ENCODE measurements at places on chromosomes 11 and 22.

DNA sequence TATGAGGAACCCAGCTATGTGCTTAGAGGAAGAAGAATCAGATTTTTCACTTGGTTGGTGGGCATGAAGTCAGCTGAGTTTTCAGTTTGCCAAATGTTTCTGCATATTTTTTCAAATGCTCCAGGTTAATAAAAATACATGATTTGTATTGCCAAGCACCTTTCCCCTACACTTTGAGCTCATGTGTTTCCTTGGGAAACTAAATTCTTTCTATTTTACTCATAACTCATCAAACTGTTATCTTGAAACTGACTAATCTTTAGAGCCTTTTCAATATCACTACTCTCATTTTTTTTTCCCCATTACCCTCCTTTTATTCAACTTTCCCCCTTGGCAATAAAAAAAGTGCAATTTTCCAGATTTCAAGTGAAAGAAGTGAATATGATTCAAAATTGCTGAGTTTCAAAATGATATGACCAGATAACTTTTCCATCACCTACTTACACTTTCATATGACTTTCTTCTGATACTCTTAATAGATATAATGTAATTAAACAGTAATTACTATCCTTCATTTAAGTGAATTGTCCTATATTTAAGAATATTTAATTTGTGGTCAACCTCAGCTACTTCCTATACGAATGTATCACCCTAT, 91.9 kb upstream of the SOX6 start:
- DNase-seq: no peak

GRCh38 chr11:11486002-11486401, 133.0 kb upstream of the CSNK2A3 start:
- no peak for DNase-seq

DNA sequence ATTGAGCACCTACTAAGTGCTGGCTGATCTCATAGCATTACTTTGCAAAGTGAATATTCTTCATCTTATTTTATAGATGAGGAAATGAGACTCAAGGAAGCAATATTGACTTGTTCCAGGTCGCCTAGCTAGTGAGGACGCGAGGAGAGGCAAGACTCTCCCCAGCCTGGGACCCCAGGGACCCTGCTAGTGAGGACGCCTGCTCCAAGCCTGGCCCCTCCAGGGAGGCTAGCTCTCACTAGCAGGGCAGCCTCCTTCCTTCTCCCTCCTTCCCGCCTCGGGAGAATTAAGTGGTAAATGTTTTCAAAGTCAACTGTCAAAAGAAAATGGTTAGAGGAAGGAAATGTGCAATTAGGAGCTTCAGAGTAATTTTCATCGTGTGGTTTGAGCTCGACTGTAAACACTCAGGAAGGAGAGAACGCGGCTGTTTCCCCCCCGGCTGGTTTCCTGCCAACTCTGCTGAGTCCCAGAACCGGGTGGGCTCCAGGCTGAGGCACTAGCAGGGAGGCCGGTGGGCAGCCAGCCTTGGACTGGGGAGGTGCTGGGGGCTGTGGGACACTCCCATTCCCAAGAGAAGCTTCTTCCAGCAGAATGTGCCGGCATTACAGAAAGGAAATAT, 17.9 kb downstream of the MYEOV start:
- no peak for DNase-seq

DNA sequence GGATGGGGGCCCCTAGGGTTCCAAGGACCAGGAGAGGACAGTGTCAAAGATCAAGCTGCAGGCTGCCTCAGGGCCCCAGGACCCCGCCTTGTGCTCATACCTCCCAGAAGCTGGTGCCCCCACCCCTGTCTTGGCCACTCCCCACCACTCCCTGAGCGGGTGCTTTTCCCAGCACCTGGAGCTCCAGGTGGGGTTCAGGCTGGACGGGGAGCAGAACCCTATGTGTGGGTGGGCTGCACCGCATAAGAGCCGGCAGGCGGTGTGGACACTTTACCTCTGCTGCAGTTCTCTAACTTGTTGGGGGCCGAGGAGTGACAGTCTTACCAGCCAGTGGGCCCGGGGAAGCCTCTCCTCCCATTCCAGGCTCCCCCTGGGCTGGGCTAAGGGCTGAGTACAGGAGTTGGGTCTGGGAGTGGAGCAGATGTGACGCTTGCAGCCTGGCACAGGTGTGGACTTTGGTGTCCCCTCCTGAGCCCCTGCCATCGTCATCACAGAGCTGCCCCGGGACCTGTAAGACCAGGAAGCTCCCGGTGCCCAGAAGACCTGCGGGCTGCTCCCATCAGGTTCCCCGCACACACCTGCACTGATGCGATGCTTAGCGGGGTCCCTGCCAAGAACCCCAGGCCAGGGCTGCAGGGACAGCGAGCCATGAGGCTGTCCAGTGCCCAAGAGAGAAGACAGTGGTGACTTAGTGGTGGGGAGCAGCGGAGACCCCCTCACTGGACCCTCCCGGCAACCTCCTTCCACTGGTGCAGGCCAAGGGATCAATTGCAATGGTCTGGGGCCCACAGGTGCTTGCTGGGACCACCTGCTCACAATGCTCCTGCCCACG, 674.5 kb downstream of the BRD1 start:
- no peak for DNase-seq

DNA sequence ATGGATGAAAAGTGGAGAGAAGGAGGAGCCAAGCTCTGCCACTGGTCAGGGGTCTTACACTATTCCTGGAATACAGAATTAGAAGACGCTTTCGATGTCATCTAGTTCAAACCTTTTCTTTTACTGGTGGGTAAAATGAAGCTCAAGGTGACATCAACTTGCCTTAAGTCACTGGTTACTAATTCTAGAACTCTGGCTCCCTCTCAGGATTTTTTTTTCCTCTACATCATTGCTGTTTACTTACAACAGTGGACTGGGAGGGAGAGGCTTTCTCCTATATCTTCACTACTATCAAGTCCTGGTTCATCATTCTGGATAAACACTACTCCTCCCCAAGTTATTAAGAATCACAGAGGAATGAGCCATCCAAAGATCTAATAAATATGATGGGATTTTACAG, 82.9 kb downstream of the ETS1 start:
- DNase-seq: no peak

All from suppressor macrophage (primary cell).